ENCODE measurements at places on chromosomes 12 and 14. TPM values are rescaled to one million over a fixed set of nuclear protein-coding genes. Genes with fewer than 3 reads are reported as not detected.

- no peak for DNase-seq
Measured at GRCh38 chr14:58740379-58740935, 102.7 kb downstream of the DACT1 start.

Gene RNF212B
- not detected for total RNA-seq

- no peak for DNase-seq
Measured at GRCh38 chr14:90656973-90657372, 159.3 kb downstream of the TTC7B start.

DNA sequence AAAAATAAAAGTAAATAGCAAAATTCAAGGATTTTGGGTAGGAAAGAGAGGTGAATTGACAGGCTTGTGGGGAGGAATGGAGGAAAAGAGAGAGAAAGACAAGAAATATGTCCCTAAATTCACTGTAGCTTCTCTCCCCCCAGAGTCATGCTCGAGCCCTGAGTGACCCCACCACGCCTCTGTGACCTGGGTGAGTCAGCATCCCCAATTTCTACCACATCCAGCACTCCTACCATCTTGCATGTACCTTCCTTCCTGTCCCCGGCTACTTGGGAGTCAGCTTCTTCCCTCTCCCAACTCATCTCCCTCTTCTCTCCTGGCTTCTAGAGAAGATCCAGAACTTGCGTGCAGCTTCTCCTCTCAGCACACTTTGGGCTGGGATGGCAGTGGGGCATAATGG lies 9.8 kb downstream of the ZNF219 start:
- DNase-seq, result no peak

- DNase-seq, result no peak
Measured at GRCh38 chr12:32860192-32860591, 36.4 kb downstream of the PKP2 start.

DNA sequence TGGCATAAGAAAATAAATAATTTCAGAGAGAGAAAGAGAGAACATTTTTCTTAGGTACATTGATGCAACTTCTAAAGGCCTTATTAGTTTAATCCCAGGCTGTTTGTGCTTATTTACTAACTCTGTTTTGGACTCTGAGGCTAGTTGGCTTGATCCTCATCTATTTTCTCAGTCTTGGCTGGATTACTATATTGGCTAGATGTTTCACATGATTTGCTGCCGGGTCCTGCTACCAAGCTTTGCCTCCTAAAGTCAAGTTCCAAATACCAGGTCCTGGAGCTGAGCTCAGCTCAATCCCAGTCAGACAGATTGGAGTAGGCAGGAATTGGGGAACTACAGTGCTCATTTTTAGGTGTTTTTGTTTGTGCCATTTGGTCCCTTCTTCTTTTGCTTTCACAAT lies 340.8 kb downstream of the BCAT1 start:
- DNase-seq, result no peak

GRCh38 chr12:116695464-116695725 lies 42.5 kb downstream of the SPRING1 start:
- no peak for DNase-seq

Gene AKAP5
- total RNA-seq, result 1.1 TPM

DNA sequence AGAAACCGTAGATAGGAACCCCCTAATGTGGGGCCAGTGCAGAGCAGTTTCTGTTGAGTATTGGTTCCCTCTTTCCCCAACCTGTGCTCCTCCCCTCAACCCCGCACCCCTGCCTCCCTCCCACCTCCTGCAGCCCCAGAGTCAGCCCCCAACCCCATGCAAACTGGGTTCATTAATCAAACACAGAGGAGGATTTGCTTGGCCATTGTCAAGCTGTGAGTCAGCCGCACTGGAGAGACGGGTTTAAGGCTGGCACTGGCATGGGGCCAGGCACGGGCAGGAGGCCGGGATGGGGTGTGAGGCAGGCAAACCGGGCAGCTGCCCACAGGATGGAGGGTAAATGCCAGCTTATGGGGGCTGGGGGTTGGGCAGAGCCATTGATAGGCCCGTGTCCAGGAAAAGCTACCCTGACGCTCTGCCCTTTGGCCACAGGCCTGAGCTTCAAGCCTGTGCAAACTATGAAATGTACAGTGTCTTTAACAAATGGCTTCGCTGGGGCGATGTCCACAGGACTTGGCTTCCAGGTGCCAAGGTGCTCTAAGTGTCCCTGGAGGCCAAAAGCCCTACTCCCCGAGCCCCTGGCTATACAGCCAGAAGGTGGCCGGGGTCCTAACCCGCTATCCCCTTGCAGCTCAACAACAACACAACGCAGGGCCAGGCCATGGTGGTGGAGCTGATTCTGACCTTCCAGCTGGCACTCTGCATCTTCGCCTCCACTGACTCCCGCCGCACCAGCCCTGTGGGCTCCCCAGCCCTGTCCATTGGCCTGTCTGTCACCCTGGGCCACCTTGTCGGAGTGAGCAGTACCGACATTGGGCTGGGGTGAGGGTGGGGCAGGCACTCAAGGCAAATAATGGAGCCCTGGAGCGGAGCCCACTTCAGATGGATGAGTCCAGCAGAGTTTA lies 1.4 kb downstream of the AQP5 start:
- no peak for DNase-seq

Gene ASIC1
- total RNA-seq, result 5.7 TPM

GRCh38 chr14:69088586-69088985 lies 64.3 kb downstream of the DCAF5 start:
- no peak for DNase-seq

DNA sequence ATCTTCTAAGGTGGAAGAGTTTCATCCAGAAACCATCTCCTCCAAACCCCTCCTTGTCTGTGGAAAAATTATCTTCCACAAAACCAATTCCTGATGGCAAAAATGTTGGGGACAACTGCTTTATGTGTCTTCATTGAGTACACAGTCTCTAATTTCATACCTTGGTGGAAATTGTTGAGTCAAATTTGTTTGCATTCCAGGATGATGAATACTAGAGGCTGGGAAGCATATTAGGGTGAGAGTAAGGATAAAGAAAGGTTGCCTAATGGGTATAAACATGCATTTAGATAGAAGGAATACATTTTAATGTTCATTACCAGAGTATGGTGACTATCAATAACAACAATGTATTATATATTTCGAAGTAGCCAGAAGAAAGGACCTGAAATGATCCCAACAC lies 98.2 kb downstream of the C12orf42 start:
- no peak for DNase-seq

DNA sequence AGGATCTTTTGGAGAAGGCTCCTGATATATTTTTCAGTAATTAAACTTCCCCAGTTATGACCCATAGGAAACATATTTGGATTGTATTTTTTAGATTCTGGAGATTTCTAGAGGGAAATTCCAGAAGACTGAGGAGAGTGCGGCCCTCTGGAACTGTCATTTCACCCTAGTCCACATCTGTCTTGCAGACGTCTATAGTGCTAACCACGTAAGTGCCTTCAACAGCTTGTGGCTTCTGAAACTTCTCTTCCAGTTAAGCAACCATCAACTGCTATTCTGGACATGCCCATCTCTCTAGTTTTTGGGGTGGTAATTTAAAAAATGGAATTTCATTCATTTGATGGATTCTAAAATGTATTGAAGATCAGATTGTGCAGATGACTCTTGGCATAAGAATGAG lies 1098.8 kb downstream of the TMEM121 start:
- DNase-seq, result no peak

DNA sequence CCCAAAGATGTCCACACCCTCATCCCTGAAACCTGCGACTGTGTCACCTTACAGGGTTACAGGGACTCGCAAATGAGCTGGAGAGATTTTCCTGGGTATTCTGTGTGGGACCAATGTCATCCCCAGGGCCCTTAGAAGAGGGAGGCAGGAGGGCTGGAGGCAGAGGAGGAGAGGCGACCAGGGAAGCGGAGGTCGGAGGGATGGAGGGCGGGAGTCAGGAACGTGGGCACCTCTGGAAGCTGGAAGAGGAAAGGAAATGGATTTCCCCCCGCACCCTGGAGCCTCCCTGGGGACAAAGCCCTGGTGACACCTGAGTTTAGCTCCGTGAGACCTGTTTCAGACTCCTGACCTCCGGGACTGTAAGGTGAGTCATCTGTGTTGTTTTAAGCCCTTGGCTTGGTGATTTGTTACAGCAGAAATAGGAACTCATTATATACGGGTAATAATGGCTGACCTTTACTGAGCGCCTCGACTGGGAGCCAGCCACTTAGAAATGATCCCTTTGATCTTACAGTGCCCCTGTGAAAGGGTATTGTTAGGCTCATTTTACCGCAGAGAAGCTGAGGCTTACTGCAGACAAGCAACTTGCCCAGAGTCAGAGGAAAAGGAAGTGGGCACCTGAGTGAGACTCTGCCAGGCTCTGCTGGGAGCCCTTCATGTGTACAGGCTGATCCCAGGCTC lies 29.3 kb upstream of the FZD10 start:
- no peak for DNase-seq

Gene NOVA1
- total RNA-seq, result 23.7 TPM

DNA sequence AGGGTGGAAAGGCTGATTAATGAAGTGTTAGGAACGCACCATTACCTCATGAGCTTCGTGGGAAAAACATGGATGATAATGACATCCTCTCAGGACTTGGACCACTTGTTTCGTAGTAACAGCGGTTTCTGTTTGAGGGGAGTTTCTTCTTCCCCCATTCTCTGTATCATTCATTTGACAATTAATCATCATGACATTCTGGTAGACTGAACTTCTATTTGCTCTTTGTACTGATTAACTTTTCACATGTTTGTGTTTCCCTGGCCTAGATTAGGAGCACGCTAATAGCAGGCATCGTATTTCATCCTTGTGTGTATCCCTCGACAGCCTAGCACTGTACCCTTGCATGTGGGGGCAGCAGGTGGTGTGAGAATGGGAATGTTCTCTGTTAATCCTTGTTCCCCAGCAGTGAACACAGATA lies 8.0 kb downstream of the LRRC74A start:
- peak; percentile 27 for DNase-seq

DNA sequence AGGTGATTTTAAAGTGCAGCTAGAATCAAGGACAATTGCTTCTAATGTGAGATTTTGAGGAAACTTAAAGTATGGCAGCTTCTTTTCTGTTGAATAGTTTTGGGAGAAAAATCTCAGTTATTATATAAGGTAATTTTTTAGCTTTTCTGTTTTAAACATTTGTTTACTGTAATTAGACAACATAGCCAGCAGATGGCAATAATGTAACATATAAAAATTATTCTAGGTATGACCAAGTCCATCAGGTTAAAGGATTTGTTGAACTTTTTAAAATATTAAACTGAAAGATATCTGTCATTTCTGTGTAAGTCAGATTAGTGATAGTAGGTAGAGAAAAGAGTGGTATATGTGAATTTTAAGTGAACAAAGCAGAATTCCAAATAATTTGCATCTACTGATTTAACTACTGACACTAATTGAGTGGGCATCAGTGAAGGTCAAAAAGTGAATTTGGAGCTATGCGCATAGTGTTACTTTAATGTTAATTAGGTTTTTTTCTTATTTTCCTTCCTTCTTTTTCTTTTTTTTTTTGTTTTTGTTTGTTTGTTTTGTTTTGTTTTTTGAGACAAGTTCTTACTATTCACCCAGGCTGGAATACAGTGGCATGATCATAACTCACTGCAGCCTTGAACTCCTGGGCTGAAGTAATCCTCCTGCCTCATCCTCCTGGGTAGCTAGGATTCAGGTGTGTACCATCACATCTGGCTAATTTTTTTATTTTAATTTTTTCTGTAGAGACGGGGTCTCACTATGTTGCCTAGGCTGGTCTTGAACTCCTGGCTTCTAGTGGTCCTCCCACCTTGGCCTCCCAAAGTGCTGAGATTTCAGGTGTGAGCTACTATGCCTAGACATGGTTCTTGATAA lies 18.6 kb downstream of the PRORP start:
- no peak for DNase-seq

- no peak for DNase-seq
Measured at GRCh38 chr12:70985850-70986249, 65.3 kb upstream of the PTPRR start.

GRCh38 chr14:24366413-24366720 lies 1.6 kb upstream of the NFATC4 start:
- DNase-seq, result no peak

DNA sequence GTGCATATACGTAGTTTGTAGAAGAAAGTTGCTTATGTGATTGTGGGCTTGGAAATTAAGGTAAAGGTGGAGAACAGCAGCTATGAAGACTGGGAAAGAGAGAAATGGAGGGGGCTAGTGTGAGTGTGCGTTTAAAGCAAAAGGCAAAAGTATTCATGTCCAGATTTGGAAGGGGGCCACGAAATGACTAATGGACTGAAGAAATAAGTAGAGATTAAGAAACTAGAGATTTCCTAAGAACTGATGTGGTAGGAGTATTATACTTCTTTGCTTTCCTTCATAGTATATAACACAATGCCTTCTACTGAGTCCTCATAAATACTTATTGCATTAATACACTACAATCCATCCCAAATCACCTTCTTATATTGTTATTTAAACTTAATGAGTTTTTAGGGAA lies 298.6 kb upstream of the NOVA1 start:
- DNase-seq, result no peak

Gene TOMM20L
- total RNA-seq, result 0.55 TPM

Gene USP44
- 13.3 TPM for total RNA-seq

DNA sequence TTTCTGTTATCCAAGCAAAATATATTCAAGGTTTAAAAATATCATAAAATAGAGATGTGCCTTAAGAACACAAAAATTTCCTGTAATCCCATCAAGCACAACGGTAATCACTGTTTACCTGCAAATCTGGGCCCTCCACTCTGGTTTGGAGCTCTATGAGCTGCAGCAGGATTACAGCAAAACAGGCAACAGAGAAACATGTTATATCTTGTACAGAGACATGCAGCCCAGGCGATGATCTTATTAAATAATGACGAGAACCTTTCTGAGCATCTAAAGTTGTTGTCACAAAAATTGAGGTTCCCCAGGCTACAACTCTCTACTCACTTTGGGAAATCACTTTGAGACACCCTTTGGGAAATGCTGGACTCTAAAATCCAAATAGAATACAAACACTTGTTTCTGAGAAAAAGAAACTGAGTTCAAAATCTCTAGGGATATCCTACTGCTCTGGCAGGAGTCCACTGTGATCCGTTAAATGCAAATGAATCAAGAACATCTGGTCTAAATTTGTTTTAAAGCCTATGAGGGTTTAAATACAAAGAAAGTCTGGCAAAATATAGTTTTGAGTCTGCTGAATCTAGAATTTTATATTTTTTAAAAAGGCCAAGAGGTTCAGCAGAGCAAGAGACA lies 36.3 kb downstream of the STON2 start:
- DNase-seq, result no peak

Gene WIF1
- total RNA-seq, result 0.22 TPM

- DNase-seq, result no peak
Measured at GRCh38 chr12:13097491-13098011, 5.9 kb downstream of the GSG1 start.

DNA sequence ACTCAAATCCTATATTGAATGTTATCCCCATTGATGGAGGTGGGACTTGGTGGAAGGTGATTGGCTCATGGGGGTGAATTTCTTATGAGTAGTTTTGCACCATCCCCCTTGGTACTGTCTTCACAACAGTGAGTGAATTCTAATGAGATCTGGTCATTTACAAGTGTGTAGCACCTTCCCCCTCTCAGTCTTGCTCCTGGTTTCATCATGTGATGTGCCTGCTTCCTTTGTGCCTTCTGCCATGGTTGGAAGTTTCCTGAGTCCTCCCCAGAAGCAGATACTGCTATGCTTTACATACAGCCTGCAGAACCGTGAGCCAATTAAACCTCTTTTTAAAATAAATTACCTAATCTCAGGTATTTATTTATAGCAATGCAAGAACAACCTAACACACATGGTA lies 302.4 kb upstream of the KITLG start:
- no peak for DNase-seq
